ENCODE measurements at places on chromosomes 16 and 17.

DNA sequence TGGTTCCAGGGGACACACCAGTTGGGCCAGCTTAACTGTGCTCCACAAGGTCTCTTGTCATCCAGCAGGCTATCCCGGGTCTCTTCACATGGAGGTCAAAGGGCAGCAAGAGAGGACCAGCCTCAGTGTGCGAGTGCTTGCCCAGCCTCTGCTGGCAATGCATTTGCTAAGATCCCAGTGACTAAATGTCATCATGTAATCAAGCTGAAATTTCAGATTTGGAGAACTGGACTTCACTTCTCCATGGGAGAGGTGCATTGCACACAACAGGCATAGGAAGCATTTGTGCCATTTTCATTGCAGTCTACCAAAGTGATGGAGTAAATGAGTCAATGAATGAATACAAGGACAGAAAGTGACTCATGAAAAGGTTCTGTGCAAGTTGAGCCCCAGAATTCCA lies 51.2 kb upstream of the KDM8 start:
- no peak for DNase-seq

DNA sequence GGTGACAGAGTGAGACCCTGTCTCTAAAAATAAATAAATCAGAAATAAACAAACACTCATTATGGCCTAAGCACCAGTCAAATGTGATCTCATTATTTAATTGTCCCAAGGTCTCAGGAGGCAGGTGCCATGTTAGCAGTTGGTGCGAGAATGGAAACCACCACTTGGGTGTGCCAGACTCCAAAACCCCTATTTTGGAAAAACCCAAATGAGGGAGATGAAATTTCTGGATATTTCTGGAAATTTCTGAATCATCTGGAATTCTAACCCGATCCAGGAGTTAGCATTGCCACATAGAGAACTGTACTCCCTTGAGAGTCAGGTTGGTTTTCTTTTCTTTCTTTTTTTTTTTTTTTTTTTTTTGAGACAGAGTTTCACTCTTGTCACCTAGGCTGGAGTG lies 264.0 kb downstream of the XYLT1 start:
- no peak for DNase-seq

DNA sequence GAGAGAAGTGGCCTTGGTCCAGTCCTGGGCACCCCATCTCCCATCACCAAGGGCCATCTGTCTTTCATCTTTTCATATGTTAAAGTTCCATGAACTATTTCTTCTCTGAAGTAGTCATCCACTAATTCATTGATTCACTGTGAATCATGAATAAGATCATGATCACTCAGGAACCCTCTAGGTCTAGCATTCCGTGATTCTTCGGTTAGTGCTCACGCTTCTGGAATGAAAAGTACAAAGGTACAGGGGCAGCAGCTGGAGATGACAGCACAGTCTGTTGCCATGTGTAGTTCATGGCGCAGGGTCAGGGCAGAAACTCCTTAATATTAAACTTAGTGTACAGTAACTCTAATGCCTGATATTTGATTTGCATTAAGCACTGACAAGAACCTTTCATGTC lies 127.1 kb downstream of the CDH13 start:
- DNase-seq = no peak

DNA sequence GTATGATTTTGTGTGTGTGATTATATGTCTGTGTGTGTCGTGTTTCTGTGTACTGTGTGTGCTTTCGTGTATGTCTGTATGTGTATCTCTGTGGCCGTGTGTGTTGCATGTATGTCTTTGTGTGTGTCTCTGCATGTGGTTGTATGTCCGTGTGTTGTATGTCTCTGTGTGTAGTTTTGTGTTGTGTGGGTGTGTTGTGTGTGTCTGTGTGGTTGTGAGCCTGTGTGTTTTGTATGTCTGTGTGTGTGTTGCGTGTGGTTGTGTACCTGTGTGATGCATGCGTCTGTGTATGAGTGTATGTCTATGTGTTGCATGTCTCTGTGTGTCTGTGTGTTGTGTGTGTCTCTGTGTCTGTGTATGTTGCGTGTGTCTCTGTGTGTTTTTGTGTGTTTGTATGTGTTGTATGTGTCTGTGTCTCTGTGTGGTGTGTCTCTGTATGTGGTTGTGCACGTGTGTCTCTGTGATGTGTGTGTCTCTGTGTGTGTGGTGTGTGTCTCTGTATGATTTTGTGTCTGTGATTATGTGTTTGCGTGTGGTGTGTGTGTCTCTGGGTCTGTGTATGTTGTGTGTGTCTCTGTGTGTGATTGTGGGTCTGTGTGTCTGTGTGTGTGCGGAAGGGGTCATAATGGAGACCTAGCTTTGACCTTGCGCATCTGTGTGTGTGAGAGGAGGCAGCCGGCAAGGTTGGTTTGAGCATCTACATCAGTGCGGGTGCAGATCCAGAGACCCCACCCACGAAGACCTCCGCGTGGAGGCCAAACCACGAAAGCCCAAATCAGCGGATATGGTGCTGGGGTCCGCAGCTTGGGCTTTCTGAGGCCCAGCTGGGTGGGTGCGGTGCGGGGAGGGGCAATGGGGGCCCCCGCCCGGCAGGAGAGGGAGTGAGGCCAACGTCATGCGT lies 212.6 kb upstream of the GSE1 start:
- DNase-seq = no peak

DNA sequence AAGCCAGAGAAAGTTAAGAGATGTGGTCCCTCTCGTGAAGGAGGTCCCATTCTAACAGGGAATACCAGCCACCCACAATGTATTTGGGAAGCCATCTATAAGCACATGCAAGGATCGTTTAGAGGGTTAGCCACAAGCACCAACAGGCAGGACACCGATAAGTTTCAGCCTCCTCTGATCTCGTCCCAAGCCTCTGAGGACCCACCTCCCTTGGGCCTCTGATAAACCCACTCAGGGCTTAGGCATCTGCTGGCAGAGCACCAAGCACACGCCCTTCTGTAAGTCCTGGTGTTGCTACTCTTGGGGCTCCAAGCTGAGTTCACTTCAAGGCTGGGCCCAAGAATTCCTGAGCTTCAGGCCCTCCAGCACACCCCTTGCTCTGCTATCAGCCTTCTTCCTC lies 5.4 kb upstream of the PNPO start:
- no peak for DNase-seq

GRCh38 chr17:8142158-8142886 lies 9.9 kb downstream of the PER1 start:
- peak; percentile 50 for DNase-seq

All from mucosa of descending colon (tissue), 3 donors.